ENCODE measurements at places on chromosomes 6 and 20.
A peak's percentile ranks its signal among the peaks of the same experiment; 100 is the strongest.

- DNase-seq = no peak
Observed at GRCh38 chr6:165941249-165941775, 226.3 kb downstream of the TBXT start.

DNA sequence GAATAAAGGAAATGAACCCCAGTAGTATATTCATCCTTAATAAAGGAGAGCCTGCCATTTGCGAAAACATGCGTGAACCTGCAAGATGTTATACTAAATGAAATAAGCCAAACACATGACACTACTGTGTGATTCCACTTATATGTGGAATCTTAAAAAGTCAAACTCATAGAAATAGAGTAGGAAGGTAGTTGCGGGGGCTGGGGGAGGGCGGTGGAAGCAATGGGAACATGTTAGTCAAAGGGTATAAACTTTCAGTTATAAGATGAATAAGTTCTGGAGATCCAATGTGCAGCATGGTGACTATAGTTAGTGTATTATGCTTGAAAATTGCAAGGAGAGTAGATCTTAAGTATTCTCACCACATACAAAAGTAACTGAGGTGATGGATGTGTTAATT is 72.9 kb downstream of the ANKRD6 start:
- no peak for DNase-seq

DNA sequence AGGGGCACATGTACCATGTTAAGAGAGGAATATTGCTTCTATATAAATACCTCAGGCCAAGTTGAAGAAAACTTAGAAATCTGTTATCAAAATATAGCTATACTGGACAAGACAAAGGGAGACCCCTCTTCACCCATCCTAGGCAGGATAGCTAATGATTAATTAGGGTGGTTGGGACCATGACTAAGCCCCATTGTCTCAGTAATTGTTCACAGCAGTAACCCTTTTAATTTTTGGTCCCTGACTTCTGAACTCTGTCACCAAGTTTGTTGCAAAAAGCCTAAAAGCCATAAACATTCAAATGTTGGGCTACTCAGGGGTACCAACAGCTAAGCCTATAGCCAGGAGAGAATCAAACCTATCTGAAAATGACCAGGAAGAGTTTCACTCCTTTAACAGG is 19.2 kb upstream of the BTN3A2 start:
- DNase-seq = no peak

DNA sequence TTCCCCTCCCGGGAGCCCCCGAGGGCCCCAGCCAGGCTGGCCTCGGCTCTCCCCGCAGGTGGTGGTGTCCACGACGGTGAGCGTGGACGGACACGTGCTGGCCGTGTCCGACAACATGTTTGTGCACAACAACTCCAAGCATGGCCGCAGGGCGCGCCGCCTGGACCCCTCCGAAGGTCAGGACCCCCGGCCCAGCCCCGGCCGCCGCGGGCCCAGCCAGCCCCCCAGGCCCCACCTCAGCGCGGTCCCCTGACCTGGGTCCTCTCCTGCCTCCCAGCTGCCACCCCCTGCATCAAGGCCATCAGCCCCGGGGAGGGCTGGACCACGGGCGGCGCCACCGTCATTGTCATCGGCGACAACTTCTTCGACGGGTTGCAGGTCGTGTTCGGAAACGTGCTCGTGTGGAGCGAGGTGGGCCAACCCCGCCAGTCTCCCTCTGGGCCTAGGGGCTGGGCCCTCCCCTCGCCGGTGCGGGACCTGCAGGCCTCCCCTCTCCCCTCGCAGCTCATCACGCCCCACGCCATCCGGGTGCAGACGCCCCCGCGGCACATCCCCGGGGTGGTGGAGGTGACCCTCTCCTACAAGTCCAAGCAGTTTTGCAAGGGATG is 51.0 kb downstream of the CPXM1 start:
- DNase-seq = no peak

DNA sequence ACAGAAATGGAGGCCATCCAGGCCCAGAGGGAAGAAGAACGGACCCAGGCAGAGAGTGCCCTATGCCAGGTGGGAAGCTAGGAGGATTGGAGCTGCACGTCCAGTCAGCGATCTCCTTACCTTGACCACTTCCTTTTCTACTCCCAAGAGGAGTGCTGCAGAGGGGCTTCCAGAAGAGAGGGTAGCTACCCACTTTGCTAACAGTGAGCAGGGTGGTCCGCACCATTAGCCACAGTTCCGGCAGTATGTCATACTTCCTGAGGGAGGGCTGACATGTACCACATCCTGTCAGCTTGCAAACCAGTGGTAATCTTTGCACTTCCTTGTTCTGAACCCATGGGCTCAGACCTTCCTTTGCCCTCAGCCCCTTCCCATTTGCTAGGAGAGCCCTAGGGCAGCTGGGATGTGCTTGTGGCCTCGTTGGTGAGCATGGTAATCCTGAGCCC is 35.4 kb downstream of the CEP250 start:
- peak; percentile 80 for DNase-seq

DNA sequence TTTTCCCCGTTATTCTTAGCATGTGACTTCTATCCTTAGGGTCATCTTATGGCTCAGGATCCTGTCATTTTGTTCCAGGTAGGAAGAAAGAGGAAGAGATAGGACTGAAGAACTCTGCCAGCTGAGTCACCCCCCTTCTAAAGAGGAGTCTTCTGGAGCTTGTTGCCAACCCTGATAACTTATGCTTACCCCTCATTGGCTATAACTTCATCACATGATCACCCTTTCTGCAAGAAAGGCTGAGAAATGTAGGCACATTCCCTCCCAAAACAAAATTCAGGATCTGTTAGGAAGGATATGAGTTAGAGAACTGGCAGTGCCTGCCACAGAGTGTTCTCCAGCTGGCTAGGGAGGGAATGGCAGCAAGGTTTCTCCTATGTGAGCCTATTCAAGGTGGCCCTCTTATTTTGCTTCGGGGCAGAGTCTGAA is 35.6 kb downstream of the ARFGEF2 start:
- no peak for DNase-seq

GRCh38 chr20:11128220-11128718 is 454.5 kb upstream of the JAG1 start:
- DNase-seq = no peak

DNA sequence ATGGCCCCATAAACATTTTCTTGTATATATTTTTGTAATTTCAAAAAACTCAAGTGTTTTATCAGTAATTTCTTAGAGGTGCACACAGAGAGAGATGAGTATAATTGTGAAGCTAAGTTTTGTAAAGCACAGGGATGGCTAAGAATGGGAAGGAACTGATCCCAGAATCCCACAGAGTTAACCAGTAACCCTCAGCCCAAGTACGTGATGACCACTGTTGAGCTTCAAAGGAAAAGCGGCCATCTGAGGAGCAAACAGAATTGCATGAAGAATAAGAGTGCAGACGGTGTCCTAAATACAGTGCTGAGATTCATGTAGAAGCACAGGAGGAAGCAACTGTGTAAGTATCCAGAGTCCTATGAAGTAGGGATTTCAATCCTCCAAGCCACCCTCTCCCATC is 28.1 kb upstream of the HLA-C start:
- DNase-seq = no peak

All from suppressor macrophage (primary cell).